ENCODE measurements at places on chromosomes 5 and 9.

DNA sequence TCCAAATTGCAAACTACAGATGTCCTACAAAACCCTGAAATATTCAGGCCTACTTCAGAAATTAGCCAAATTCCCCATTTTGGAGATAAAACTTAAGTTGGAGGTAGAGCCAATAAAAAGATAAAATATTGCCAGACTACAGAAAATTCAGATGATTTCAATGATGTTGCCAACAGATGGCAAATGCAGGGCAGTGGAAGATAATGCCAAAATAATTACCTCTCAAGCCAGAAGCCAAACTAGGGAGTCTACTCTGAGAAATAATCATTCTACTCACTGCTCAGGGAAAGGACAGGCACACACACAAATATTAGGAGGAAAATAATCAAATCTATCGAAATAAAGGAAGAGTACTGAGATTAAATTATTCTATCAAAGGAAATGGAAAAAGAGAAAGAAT lies 347.5 kb upstream of the CCNG1 start:
- no peak for DNase-seq

DNA sequence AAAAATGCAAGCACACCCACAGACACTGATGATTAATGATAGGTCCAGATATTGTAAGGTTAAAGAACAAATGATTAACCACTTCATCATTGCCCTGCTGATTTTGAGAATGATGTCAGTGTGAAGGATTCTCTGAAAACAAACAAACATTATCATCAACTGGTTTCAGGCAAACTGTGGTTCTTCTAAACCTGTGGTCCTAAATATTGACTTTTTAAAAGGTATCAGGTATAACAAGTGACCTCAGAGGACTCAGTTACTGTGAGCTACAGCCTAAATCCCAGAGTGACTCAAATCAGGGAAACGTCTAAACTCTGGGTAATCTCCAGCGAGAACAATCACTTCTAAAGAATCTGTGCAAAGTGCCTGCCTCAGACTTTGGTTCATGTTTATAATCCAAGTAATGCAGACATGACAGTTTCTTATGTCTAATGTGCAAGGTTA lies 172.3 kb upstream of the CDH6 start:
- no peak for DNase-seq

- DNase-seq: peak; percentile 27
These were observed 19.5 kb upstream of the B4GALT1 start for GRCh38 chr9:33186457-33187168.

GRCh38 chr9:123697686-123698085 lies 232.2 kb downstream of the DENND1A start:
- no peak for DNase-seq

DNA sequence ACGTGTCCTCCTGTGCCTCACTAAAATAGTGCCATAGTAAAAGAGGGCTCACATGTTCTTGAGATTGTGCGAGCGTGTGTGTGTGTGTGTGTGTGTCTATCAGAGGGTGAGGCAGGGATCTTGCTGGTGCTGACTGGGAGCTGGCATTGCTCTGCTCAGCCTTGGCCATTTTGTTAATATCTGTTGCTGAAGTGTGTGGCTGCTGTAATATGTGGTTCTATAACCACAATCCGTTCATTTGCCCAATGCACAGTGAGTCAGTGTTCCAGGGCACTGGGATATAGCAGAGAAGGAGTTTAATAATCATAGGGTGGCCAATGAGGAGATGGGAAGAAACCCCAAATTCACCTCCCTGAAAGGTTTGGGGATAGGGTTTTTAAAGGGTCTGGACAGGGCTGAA lies 61.3 kb downstream of the RASGRF2 start:
- DNase-seq: peak; percentile 21

GRCh38 chr9:37104183-37104889 lies 16.0 kb upstream of the ZCCHC7 start:
- DNase-seq: peak; percentile 67

- no peak for DNase-seq
These were observed 32.0 kb downstream of the SPIN1 start for GRCh38 chr9:88420227-88420626.

DNA sequence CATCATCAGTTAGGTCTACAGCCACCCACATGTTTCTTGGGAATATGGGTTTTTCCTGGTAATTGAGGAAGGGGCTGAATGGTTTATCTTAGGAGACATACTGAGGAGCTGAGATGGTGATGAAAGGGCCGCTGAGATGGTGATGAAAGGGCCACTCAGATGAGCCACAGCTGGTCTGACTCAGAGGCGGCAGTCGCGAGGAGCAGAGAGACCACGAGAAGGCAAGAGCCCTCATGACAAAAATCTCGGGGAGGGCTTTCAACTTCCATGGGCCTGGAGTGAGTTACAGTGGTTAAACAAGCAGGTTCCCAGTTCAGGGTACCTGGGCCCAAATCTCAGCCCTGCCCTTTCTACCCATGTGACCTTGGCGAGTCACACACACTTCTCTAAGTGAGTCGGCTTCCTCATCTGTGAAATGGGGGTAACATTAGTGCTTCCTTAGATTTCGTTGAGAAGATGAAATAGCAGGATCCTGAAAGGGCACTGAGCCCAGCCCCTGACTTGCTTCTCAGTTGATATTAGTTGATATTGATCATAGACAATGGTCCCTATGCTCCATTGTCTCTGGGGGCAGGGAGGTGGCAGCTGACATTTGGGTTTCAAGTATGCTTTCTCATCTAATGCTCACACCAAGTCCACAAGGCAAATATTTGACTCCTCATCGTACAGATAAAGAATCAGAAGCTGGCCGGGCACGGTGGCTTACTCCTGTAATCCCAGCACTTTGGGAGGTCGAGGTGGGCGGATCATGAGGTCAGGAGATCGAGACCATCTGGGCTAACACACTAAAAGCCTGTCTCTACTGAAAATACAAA lies 169.5 kb downstream of the RGS3 start:
- peak; percentile 75 for DNase-seq

GRCh38 chr9:119005162-119005561 lies 364.1 kb downstream of the BRINP1 start:
- DNase-seq: peak; percentile 45

- DNase-seq: no peak
These were observed 159.5 kb upstream of the CDH10 start for GRCh38 chr5:24804221-24804681.

DNA sequence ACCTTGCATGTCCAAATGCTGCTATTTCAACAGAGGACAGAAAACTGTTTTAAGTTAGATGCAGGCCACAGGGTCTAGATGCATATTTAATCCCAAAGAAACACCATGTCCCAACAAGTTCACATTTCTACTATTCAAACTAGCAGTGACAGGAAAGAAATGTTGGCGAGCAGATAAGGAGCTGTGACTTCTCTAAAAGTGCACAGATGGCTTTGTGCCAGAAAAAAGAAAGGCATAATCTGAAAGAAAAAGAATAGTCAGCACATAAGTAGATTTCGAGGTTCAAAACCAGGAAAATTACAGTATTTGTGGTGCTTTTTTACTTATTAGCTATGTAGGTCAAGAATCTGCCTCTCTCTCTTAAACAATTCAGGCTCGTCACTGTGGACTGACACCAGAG lies 178.3 kb downstream of the DNAH5 start:
- no peak for DNase-seq

GRCh38 chr5:86806206-86806605 lies 188.5 kb downstream of the COX7C start:
- no peak for DNase-seq

- no peak for DNase-seq
These were observed 58.8 kb downstream of the SNX30 start for GRCh38 chr9:112809351-112809848.

DNA sequence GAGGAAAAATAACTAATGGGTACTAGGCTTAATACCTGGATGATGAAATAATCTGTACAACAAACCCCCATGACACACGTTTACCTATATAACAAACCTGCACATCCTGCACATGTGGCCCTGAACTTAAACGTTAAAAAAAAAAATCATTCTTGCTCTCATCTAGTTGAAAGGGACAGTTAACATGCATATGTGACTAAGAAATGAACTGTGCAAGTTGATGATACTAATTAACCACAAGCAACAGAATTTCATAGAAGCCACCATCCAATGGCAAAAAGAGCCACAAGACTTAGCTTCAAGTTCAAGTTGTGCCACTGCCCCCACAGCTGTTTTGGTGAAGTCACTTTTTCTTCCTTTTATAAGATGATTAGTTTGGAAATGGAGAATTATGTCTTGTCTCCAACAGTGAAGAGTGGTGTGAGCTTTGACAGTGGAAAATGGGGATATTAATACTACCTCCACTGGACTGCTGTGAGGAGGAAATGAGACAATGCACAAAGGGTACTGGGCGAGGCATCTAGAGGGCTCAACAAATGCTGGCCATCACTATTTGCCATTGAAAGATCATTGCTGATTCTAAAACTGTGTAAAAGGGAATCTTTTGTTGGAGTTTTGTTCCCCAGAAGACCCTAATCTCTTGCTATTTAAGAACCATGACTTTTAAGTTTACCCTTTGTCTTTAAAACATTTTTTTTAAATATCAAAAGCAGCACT lies 202.1 kb downstream of the EBF1 start:
- no peak for DNase-seq

DNA sequence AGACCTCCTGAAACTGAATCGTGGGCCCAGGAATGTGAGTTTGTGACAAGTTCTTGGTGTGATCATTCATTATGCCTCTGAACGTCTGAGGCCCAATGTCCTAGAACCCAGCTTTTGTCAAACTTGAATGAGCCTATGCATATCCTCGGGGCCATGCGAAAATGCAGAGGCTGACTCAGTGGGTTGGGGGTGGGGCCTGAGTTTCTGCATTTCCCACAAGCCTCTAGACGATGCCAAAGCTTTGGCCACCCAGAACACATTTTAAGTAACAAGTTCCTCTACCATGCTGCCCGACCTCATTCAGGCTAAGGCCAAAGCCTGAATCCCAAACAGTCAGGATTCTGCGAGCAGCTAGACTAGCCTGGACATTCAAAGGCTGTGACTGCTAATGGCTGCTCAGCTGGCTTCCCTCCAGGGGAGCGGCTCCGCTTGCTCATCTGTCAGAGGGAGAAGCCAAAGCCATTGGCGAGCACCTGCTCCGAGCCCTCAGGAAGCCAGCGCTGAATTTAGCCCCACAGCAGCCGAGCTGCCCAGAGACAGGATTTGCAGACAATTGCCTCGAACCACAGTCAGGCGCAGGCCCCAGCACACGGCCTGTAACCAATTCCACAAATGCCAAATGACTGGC lies 177.5 kb downstream of the ZDHHC21 start:
- no peak for DNase-seq

- DNase-seq: no peak
These were observed 6.6 kb downstream of the GALNT10 start for GRCh38 chr5:154196955-154197652.

DNA sequence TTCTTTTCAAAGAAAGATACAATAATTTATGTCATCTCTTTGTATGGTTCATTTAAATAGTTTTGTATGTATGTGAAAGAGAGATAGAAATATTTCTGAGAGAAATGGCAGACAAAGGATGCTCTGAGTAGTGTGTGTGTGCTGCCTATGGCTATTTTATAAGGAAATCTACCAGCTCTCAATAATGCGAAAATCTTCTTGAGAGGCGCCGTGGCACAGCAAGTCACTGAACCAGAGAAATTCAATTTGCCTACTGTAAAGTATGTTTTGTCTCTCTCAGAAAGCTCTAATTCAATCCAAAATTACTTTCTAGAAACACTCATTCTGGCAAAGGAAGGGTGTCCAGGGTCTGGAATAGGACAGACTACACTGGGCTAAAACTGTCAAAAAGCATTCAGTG lies 1981.1 kb downstream of the EFNA5 start:
- no peak for DNase-seq

GRCh38 chr5:93402451-93402850 lies 178.6 kb downstream of the NR2F1-AS1 start:
- DNase-seq: no peak

GRCh38 chr5:78500871-78501270 lies 140.5 kb downstream of the SCAMP1 start:
- no peak for DNase-seq

DNA sequence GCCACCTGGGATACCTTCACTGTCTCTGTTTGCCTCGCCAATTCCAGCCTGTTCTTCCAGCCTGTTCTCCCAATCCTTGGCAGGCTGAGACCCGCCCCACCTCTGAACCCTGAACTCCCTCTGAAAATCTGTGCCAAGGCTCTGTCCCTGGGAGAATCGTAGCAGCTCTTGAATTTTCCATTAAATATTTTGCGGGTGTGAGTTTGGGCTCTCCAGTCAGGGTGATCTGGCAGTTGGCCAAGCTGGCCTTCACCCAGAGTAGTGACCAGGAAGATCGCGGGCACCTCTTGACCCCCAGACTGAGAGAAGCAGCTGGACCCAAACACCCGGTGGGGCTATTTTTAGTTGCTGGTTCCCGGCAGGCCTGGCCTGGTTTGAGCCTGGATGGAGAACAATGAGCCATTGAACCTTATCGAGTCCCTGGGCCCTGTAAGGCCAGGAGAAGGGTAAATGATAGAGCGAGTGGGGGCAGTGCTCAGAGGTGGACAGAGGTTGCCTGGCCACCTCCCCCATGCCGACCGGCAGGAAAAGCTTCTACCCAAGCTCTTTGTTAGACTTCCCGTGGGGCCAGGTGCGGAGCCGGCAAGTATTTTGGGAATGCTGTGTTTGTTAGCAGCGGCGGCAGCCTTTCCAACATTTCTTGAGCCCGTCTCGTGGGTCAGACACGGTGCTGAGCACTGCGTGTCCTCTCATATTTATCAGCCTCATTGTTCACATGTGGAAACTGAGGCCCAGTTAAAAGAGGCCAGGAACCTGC lies 146.2 kb downstream of the RGS3 start:
- peak; percentile 95 for DNase-seq

- no peak for DNase-seq
These were observed 877 bp upstream of the CAMSAP1 start for GRCh38 chr9:135908093-135908753.

- DNase-seq: no peak
These were observed 23.4 kb upstream of the SLC6A19 start for GRCh38 chr5:1177826-1178528.

GRCh38 chr5:135934939-135935338 lies 19.8 kb downstream of the LECT2 start:
- DNase-seq: peak; percentile 11

DNA sequence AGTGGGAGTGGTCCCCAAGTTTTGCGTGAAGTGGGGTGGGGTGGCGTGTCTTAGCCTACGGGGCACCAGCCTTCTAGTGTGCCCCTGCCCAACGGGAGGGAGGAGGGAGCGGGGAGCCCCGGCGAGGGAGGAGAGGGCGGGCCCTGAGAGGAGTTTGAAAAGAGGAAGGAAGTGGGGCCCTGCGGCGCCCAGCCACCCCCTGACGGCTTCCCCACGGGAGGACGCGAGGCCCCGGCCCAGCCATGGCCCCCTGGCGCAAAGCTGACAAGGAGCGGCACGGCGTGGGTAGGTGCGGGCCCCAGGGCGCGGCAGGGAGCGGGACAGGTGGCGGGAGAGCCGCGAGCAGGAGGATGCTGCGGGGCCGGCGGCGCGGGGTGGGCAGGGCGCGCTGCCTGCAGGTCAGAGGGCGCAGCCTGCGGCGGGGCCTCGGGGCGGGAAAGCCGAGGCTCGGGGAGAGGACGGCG lies at the start of gene DOCK2:
Gene DOCK2 (plus strand): TSS at position 191 of the 464 bp plus-strand sequence. CDS start 52 bp downstream, at position 243.
- DNase-seq: peak; percentile 14

GRCh38 chr9:114238891-114239875 lies 83.7 kb upstream of the ORM1 start:
- peak; percentile 54 for DNase-seq

DNA sequence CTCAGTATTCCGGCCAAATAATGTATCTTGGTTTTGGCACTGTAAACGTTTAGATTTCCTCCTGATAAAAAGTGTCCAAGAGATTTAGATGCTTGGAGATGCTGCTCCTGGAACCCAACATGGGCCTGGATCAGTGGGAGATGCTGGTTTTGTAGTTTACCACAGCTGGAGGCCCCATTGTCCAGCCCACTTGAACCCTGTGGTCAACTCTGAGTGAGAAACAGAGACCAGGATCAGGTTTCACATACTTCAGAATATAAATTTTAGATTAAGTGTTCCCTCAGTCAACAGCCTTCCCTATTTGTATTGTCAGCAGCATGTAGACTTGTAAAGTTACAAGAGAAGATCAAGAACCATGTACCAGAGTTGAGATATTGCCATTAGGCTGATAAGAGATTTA lies 144.7 kb upstream of the C9orf72 start:
- no peak for DNase-seq
